ENCODE measurements at places on chromosomes 12 and 14. TPM values are rescaled to one million over a fixed set of nuclear protein-coding genes. Genes with fewer than 3 reads are reported as not detected.

CCDC197 gene
- not detected for polyA plus RNA-seq

PTHLH gene
- polyA plus RNA-seq: 827 TPM

ETFBKMT gene
- polyA plus RNA-seq: 1.1 TPM

TXNDC16 gene
- 1.9 TPM for polyA plus RNA-seq

AQP2 gene
- not detected for polyA plus RNA-seq

AGAP2 gene
- 0.13 TPM for polyA plus RNA-seq

FGD6 gene
- 54.2 TPM for polyA plus RNA-seq
